ENCODE measurements at places on chromosomes 3 and 15.

- DNase-seq: peak; percentile 48
Measured at GRCh38 chr3:189229196-189229828, 57.5 kb downstream of the TPRG1 start.

DNA sequence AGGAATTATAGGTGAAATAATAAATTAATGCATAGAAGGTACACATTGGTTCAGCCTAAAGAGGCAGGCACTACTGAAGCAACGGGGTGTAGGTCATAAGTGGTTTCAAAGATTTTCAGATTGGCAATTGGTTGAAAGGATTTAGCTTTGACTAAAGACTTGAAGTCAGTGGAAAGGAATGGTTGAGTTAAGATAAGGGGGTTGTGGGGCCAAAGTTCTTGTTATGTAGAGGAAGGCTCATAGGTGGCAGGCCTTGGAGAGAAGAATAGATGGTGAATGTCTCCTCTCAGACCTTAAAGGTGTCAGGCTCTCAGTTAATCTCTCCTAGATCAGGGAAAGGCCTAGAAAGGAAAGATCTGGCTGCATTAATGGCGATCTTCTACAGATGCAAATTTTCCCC is 209.8 kb downstream of the ATP10A start:
- DNase-seq: no peak

DNA sequence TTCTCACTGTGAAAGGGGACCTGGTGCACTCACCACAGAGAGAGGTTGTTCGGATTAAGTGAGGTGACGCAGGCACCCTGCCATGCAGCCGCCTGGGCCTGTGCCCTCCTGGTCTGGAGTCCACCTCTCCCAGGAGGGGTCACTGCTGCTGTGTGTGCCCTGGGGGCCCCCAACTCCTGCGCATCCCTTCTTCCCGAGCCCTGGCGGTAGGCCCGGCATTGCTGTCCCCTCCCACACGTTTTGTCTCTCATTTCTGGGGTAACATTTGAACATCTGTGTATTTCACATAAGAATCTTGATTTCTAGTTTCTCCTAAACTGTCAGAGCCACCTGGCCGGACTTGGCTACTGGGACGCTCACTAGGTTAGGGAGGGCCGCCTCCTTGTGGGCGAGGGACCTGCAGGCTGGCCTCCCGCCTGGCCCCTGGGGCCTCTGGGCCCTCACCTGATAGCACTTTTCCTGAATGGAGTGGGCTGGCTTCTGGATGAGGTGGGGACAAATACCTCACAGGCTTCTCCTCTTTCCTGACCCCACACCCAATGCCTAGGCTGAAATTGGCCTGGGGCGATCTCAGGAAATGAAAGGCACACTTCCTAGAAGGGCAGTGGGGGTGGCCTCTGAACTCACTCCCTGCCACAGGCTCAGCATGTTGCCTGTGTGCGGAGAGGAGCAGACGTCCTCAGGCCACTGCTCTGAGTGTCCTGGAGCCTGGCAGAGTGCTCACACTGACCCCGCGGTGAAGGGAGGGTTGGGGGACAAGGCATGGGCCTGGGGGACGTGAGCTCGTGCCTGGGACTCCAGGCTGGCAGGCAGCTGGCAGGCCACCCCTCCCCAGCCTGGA is 104.2 kb upstream of the PRR23E start:
- DNase-seq: no peak

DNA sequence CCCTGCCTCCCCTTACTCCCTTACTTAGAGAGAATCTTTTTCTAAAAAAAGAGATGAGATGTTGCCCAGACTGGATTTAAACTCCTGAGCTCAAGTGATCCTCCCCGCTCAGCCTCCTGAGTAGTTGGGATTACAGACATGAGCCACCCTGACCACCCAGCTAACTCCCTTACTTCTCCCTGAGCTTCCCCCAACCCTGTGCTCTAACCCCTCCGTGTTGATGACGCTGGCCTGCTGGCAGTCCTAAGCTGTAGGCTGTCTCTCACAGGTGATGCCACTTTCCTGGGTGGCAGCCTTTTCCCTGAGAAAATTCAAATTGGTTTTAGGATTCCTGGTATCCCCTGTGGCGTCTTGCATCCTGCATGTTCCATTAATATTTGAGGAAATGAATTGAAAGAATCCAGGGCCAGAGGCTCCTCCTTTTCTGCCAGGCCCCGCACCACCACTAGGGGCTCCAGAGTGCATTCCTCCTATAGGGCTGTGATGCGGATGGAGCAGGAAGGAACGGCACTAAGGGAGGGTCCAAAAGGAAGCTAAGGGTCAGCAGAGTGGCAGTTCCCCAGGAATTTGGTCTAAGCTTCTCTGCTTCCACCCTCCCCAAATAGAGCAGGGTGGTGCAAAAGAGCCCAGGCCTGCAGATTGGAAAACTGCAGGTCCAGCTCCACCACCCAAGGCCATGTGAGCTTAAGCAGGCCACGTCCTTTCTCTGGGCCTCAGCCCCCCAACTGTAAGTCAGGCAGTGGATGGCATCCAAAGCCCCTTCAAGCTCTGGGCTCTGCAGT is 101.1 kb downstream of the DAPK2 start:
- DNase-seq: peak; percentile 73

- no peak for DNase-seq
Measured at GRCh38 chr3:178629430-178630178, 93.4 kb downstream of the KCNMB2 start.

- DNase-seq: no peak
Measured at GRCh38 chr3:148333091-148333490, 364.6 kb upstream of the AGTR1 start.

- DNase-seq: no peak
Measured at GRCh38 chr3:30333903-30334302, 272.5 kb upstream of the TGFBR2 start.

DNA sequence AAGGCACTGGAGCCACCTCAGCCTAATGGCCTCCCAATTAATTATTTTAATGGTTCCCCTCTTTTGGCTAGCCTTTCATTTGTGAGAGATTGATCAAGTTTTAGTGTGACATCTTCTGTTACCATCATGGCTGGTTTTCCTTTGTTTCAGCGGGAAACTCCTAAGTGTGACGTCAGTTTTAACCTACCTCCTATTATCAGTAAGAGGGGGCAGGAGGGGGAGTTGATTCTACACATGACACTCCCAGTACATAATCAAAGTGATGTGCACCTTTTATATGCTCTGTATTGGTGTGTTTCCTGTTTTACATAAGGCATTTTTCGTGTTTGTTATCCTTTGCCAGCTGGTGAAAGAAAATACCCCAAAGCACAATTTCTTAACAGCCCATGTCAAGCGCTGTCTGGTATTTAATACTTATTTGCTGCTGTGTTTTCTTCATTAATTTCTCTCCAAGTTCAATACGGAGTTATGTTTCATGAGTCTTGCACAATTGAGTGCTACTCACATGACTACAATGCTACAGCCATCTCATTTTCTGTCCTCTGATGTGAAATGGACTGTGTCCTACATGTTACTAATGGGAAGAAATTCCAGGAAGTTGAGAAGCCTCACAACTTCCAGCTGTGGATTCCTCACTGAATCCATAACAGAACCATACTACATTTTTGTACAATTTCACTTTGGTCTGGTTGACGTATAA is 52.2 kb upstream of the POLR2M start:
- DNase-seq: no peak

DNA sequence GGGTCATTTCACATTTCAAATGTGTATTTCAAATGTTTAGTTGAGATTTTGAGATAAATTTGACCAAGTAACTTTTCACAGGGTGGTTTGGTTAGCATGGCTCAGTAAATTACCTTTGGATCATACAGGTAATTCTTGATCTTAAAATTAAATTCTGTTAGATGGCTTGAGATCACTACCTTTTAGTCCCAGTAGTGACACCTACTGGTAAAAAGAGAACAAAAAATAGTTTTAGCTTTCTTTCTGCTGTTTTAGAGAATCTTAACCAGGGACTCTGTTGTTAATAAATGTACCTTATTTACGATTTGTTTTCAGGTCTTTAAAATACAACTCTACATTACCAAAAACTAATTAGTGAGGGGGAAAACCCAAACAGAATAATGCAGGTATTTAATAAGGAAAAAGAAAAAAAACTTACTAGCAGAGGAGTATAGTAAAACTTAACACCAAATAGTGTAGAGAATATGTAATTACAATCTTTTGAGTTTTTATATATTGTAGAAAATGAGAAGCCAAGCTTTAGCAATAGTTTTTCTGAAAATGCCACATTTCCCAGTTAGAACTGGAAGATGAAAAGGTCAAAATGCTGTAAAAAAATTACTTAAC is 620.3 kb upstream of the AGTR1 start:
- no peak for DNase-seq

DNA sequence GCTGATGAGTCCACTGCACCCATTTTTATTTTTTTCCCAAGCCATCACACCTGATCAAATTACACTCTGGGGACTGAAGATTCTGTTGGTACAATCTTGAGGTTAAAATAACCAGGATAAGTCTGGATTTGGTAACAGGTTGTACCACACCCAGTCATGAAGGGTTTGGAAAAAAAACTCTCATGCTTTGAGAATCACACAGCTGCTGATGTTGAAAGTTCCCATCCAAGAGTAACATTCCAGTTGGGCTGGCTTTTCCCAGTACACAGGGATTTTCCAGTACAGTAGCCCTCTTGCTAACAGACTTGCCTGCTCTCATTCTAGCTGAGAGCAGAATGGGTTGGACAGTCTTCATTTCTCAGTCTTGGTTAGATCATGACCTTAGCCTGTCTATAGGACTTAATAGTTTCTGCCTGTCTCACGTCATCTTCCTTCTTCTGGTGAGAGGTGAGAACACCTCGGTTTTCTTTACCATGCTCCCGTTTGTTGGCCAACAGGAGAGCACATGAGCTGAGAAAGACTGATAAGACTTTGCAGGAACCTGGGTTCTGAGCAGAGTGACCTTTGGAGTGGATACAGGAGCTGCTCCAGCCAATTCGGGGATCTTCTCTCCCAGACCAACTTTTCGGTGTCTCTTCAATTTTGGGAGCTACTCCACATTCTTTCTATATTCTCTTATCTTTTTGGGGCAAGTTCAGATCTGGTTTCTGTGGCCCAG is 300.1 kb upstream of the LYSMD4 start:
- DNase-seq: no peak

DNA sequence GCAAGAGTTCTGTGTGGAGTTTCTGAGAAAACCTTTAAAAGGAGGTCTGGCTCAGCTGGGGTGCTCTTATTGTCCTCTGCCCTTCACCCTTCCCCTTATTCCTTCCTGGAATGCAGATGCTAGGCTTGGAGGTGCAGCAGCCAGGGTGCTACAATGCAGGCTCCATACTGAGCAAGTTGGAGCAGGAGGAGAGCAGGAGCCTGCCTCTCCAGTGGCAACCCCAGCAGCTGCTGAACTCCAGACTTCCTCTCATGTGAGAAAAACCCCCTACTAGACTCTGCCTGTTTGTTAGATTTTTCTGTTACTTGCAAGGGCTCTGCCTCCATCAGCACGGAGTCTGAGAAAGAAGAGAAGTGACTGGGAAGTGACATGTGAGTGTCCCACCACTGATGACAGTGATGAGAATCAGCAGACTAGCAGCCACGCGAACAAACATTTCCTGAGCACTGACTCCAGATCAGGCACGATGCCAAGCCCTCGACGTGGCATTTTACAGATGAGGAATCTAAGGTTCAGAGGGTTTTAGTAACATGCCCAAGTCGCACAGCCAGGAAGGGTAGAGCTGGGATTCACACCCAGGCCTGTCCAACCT is 16.1 kb upstream of the RARRES1 start:
- peak; percentile 88 for DNase-seq

GRCh38 chr3:49277383-49277775 is 347 bp upstream of the C3orf62 start:
- DNase-seq: peak; percentile 6

GRCh38 chr3:49424816-49425215 is 2.5 kb upstream of the AMT start:
- no peak for DNase-seq

DNA sequence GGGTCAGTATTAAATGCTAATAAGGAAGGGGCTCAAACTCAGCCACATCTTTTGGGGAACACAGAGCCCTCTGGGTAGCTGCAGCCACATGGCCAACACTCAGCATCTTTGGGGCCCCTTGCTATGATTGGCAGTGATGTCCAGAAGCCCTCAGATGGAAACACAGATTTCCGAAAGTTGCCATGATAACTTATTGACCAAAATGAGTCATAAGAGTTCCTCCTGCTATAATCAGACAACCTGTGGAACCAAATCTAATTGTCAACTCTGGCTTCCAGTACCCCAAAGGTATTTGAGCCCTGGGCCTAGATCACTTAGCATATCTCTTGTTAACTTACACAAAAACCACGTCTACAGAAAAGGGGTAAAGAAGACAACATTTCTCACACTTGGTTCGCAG is 392.2 kb downstream of the KCNH8 start:
- no peak for DNase-seq

- no peak for DNase-seq
Measured at GRCh38 chr15:31579976-31580375, 253.3 kb downstream of the KLF13 start.

- DNase-seq: peak; percentile 4
Measured at GRCh38 chr15:73851689-73852088, 21.7 kb upstream of the TBC1D21 start.

GRCh38 chr15:73927003-73927475 is 777 bp downstream of the LOXL1 start:
- no peak for DNase-seq

- no peak for DNase-seq
Measured at GRCh38 chr3:184337399-184337714, at the start of gene FAM131A. TSS of gene FAM131A (plus strand) at chr3:184337600. CDS start at chr3:184337631, 31 bp downstream.

- DNase-seq: peak; percentile 72
Measured at GRCh38 chr15:39426552-39427532, 154.0 kb upstream of the THBS1 start.

DNA sequence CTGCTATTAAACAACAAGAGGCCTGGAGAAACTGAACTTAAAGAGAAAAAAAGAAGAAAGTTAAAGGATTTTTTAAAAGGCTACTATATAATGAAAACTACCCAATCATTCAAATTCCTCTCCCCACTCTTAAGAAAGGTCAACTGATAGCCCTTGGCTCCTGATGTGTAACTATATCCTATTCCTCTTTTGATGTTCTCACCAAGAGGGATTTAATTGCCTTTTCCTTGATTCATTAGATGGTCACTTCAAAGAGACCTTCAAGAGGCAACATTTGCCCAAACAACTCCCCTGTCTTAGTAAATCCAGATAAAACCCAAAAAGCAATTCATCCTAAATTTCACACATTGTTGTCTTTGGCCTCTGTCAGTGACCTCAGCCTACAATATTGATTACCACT is 86.0 kb downstream of the FMN1 start:
- DNase-seq: no peak

GRCh38 chr3:13039213-13039896 is 33.9 kb downstream of the IQSEC1 start:
- no peak for DNase-seq

- DNase-seq: peak; percentile 57
Measured at GRCh38 chr15:29103824-29104565, 165.6 kb downstream of the NSMCE3 start.

- no peak for DNase-seq
Measured at GRCh38 chr3:100834332-100834731, 125.0 kb downstream of the TFG start.

- DNase-seq: no peak
Measured at GRCh38 chr3:190586631-190587011, 72.7 kb downstream of the IL1RAP start.

Measured in inflammatory macrophage (primary cell).